ENCODE measurements at places on chromosomes 12 and 14.

DNA sequence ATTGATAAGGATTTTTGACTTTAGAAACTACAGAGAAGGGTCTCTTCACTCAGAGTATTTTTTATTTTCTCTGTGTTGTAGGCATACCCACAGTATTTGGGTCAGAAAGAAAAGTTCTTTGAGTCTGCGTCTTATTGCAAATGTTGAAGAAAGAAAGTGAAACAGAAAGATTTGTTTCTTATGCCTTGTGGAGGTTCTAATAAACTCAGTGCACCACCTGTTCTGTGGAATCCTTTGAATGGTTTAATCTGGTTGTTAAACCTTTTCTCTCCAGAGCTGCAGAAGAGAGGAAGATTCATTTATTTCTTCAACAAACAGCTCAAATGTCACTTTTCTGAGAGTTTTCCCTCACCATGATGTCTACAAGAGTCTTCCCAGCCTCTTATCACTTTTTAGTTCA is 146.6 kb upstream of the PLEKHG7 start:
- no peak for DNase-seq

DNA sequence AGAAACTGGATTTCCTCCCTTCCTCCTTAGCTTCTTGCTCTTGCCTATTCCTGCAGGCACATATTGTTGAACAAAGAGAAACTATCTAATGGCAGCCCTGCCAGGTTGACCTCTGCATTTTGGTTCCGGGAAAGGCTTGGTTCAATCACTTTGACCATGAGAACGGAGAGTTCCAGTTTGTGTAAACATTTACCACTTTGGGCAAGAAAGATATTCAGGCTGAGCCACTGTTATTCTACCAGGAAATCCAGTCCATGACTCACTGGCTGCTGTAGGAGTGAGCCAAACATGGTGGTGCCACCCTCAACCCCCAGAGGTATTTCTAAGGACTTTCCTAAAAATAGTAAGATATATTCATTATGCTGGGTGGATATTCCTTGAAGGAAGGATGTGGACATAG is 242.2 kb upstream of the OR4E1 start:
- no peak for DNase-seq

DNA sequence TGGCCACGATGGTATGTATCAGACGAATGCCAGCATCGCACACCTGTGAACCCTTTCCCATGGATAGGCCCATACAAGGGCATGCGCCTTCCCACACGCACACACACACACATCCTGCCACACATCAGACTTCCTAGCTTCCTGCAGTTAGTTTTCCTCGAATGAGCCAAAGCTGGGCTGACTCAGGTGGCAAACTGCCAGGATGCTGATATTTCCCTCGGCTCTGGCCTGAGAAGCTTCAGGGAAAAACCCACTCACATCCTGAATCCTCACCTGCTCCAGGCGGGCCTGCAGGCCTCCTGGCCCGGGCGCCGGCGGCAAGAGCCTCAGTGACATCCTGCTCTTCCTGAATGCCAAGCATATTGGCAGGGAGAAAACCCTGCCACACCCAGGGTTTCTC is 22.4 kb downstream of the CALM1 start:
- peak; percentile 95 for DNase-seq

DNA sequence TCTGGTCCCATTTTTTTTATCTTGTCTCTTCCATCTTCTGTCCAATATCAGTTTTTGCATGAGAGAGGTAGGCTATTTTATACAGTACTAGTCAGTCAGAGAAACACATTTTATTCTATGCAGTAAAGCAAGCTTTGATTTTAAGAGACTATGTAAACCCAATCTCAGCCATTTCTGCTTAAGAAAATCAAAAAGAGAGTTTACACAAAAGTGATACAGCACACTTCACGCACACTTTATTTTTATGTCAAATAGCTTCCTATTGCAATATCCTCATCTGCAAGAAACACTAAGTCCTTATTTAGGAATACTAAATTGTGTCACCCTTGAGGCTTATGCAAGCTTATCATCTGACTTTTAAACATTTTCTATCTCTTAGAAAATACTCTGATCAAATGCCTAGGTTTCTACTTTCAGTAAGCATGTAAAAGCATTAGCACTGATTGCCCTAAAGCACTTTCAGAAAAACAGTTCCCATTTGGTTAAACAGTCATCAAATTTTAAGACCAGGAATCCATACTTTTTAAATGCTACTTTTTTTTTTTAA is 78.3 kb downstream of the MED13L start:
- DNase-seq: no peak

All from fibroblast of skin of abdomen (primary cell).